H9 (cell line): ENCODE measurements at places on chromosomes 16 and 17.

DNA sequence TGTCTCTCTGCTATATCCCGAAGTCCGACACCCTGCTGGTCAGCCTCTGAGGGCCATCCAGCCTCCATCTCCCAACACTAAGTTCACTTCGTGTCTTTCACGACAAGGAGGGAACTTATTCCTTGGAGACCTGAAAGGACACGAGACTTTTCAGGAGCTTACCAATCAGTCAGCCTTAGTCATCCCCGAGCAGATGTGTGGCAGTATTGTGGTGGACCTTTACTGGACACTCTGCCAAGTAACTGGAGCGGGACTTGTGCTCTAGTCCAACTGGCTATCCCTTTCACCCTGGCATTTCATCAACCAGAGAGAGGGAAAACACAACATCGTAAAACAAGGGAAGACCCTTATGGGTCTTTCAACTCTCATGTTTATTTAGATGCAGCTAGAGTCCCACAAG lies 87.1 kb downstream of the EMP2 start:
- peaks cover 19% of the 10 kb centered on the region for H3K36me3 ChIP-seq
- H3K27me3 ChIP-seq = no peaks in the 10 kb centered on the region
- H3K27ac ChIP-seq = no peak overlapping the region
- H3K4me3 ChIP-seq = no peak overlapping the region
- no peak for DNase-seq

DNA sequence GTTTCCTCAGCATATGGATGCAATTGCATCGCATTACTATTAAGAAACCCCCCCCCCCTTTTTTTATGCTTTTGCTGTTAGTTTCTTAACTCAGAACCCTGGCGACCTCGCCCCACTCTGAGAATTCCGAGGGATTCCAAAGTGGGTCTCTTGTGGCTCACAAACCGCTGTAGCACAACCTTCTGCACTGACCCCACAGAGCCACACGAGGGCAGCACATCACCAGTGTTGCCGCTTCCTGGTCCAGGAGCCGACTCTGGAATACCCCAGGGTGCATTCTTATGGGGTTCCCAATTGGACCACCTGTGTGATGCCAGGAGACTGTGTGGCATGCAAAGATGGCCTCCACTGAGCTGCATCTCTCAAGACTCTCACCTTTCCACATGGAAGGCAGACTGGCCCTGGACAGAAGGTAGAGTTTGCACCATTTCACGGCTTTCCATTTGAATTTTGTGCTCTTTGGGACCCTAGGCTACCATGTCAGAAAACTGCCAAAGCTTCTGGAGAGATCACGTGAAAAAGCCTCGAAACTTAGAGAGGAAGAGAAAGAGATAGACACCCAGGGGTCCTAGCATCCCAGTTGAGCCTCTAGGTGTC lies 432.7 kb upstream of the ASIC2 start:
- H3K27ac ChIP-seq = no peak overlapping the region
- DNase-seq = peak; percentile 84
- peaks cover 3% of the 10 kb centered on the region; the same call in 2 of the 3 replicates for H3K36me3 ChIP-seq
- H3K4me3 ChIP-seq = no peak overlapping the region

GRCh38 chr16:13426736-13427135 lies 493.2 kb upstream of the ERCC4 start:
- H3K27ac ChIP-seq = no peak overlapping the region
- no peak for DNase-seq
- H3K4me1 ChIP-seq = no peaks in the 10 kb centered on the region
- H3K27me3 ChIP-seq = no peaks in the 10 kb centered on the region
- no peak overlapping the region for H3K4me3 ChIP-seq
- H3K36me3 ChIP-seq = peaks cover 5% of the 10 kb centered on the region; the same call in 2 of the 3 replicates

- peaks cover 6% of the 10 kb centered on the region; the same call in 2 of the 3 replicates for H3K36me3 ChIP-seq
- H3K4me3 ChIP-seq = peak overlapping the region; percentile 90
- no peaks in the 10 kb centered on the region for H3K4me1 ChIP-seq
Measured at GRCh38 chr16:28212532-28212873, 738 bp upstream of the XPO6 start.

GRCh38 chr16:19716183-19716582 lies 1.8 kb downstream of the KNOP1 start:
- H3K36me3 ChIP-seq = peaks cover 57% of the 10 kb centered on the region
- H3K27ac ChIP-seq = no peak overlapping the region
- H3K4me1 ChIP-seq = peaks cover 9% of the 10 kb centered on the region; the same call in 1 of the 2 replicates
- no peaks in the 10 kb centered on the region for H3K27me3 ChIP-seq
- peak overlapping the region; percentile 98 for H3K4me3 ChIP-seq
- no peak for DNase-seq

GRCh38 chr16:84604477-84605013 lies 13.3 kb downstream of the COTL1 start:
- H3K36me3 ChIP-seq = peaks cover 15% of the 10 kb centered on the region
- 0 out of 2 replicates have a peak, but pooled peaks cover 4% of the 10 kb centered on the region for H3K4me1 ChIP-seq
- H3K27ac ChIP-seq = no peak overlapping the region
- no peaks in the 10 kb centered on the region for H3K27me3 ChIP-seq

- no peak overlapping the region for H3K27ac ChIP-seq
- no peak overlapping the region for H3K4me3 ChIP-seq
- H3K27me3 ChIP-seq = no peaks in the 10 kb centered on the region
- peaks cover 21% of the 10 kb centered on the region; the same call in 1 of the 2 replicates for H3K4me1 ChIP-seq
- DNase-seq = no peak
- H3K36me3 ChIP-seq = peaks cover 8% of the 10 kb centered on the region
Measured at GRCh38 chr17:14318109-14318917, 17.4 kb downstream of the HS3ST3B1 start.

- H3K4me3 ChIP-seq = no peak overlapping the region
- no peak overlapping the region for H3K27ac ChIP-seq
- DNase-seq = no peak
- peaks cover 2% of the 10 kb centered on the region; the same call in 1 of the 2 replicates for H3K4me1 ChIP-seq
- H3K36me3 ChIP-seq = peaks cover 6% of the 10 kb centered on the region; the same call in 1 of the 2 replicates
Measured at GRCh38 chr17:4582101-4582501, 2.2 kb upstream of the SMTNL2 start.

DNA sequence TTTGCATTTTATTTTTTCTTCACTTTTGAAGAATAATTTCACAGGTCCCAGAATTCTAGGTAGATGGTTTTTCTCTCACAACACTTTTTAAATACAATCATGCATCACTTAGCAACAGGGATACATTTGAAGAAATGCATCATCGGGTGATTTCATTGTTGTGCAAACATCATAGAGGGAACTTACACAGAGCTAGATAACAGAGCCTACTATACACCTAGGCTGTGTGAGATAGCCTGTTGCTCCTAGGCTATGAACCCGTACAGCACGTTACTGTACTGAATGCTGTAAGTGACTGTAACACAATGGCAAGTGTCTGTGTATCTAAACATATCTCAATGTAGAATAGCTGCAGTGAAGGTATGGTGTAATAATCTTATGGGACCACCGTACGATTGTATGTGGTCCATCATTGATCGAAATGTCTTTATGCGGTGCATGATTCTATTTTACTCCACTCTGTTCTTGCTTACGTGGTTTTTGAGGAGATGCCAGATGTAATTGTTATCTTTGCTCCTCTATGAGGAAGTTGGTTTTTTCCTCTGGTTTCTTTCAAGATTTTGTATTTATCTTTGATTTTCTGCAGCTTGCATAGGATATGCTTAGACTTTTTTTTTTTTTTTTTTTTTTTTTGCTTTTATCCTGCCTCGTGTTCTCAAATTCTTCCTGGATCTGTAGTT lies 35.5 kb upstream of the TMEM92 start:
- no peak overlapping the region for H3K27ac ChIP-seq
- no peaks in the 10 kb centered on the region for H3K27me3 ChIP-seq
- no peaks in the 10 kb centered on the region for H3K4me1 ChIP-seq
- H3K36me3 ChIP-seq = no peaks in the 10 kb centered on the region

DNA sequence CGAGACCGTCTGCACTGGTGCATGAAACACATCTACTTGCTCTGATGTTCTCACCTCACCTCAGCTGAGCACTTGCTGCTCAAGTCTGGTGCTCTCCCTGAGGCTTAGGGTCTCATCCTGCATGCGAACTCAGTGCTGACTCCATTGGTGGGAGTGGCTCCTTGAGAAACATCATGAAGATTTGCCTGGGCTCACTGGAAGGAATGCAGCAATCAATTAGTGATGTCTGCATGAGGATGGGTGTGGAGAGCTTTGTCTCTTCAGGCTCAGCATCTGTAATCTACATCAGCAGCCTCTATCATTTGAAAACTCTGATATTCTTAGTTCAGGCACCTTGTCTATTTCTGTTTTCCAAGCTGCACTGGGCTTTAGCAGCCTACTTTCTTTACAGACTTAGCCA lies 204.4 kb downstream of the IRF8 start:
- H3K36me3 ChIP-seq = no peaks in the 10 kb centered on the region; the same call in 2 of the 3 replicates
- H3K4me1 ChIP-seq = no peaks in the 10 kb centered on the region
- H3K4me3 ChIP-seq = no peak overlapping the region

DNA sequence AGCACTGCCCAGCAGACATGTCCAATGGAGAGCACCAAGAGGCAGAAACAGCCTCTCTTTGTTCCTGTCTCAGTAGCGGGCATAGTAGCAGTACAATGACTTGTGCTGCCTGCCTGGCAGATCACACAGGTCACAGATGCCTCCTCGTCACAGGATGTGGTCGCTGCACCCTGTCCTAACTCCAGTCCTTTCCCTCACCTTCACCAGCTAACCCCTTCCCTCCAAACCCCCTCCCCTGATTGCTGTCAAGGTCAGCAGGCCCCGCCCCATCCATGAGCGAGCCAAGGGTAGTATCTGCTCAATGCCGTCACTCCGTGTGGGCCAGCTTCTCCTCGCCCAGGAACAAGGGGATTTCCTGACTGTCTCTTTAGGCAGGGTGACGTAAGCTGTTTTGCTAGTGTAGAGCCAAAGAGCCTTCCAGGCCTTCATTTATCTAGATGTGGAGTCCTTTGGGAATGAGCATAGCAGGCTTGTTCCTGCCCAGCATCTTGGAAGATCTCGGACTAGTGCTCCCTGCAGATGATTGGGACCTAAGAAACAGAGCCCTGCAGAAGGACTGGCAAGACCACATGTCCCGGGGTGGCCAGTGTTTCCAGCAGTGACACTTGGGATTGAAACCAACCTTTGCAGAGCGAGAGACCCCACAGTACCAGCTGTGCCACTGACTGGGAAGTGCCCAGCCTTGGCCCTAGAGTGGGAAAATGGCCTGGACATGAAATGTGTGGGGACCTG lies 75.9 kb upstream of the TNRC6C start:
- H3K4me1 ChIP-seq = no peaks in the 10 kb centered on the region
- DNase-seq = no peak
- no peak overlapping the region; the same call in 2 of the 3 replicates for H3K4me3 ChIP-seq
- no peak overlapping the region for H3K27ac ChIP-seq
- no peaks in the 10 kb centered on the region; the same call in 1 of the 2 replicates for H3K27me3 ChIP-seq

DNA sequence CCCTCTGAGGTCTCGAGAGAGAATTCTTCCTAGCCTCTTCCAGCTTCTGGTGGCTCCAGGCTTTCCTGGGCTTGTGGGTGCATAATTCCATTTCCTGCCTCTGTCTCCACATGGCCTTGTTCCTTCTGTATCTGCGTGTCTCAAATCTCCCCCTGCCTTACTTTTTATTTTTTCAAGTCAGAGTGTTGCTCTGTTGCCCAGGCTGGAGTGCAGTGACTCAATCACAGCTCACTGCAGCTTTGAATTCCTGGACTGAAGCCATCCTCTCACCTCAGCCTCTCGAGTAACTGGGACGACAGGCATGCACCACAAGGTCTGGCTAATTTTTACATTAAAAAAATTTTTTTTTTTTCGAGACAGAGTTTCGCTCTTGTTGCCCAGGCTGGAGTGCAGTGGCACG lies 120.6 kb downstream of the SHISA9 start:
- H3K27me3 ChIP-seq = no peaks in the 10 kb centered on the region
- H3K36me3 ChIP-seq = no peaks in the 10 kb centered on the region
- H3K4me3 ChIP-seq = no peak overlapping the region

DNA sequence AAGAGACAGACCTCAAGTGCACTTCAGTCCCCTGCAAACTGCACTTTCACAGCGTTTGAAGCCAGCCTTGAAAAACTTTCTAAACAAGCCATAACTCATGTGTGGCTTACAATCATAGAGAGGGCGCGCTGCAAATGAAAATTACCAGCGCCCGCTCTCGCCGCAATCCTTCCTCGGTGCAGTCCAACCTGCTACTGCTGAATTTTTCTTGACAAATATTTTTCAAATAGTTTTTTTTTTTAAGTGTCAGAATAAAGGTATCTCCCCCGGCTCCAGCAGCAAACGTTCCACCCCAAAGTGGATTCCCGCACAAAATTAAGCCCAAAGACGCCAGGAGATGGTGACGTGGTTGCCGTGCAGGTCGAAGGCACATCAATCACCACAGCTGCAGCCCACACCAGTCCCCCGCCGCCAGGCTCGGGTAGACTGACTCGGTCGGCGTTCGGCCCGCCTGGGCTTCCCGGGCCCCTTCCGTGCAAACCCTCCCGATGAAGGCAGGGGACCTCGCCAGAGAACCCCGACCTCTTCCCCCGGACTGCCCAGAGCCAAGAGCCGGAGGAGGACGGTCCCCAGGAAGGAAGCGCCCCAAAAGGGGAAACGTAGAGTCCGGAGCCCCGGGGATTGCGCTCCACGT lies 630 bp downstream of the GRB2 start:
- H3K4me1 ChIP-seq = no peaks in the 10 kb centered on the region
- H3K36me3 ChIP-seq = peaks cover 4% of the 10 kb centered on the region; the same call in 1 of the 2 replicates
- H3K4me3 ChIP-seq = peak overlapping the region; percentile 88
- H3K27me3 ChIP-seq = no peaks in the 10 kb centered on the region

- no peaks in the 10 kb centered on the region; the same call in 2 of the 3 replicates for H3K36me3 ChIP-seq
- peak overlapping the region; percentile 53; the same call in 1 of the 3 replicates for H3K4me3 ChIP-seq
- H3K4me1 ChIP-seq = peaks cover 9% of the 10 kb centered on the region; the same call in 1 of the 2 replicates
- H3K27ac ChIP-seq = no peak overlapping the region
Measured at GRCh38 chr17:40499551-40500189, 1.8 kb downstream of the TNS4 start.

GRCh38 chr17:61175298-61176142 lies 224.1 kb upstream of the TBX2 start:
- H3K36me3 ChIP-seq = no peaks in the 10 kb centered on the region
- no peaks in the 10 kb centered on the region for H3K27me3 ChIP-seq
- DNase-seq = no peak
- no peak overlapping the region for H3K4me3 ChIP-seq
- H3K4me1 ChIP-seq = no peaks in the 10 kb centered on the region

DNA sequence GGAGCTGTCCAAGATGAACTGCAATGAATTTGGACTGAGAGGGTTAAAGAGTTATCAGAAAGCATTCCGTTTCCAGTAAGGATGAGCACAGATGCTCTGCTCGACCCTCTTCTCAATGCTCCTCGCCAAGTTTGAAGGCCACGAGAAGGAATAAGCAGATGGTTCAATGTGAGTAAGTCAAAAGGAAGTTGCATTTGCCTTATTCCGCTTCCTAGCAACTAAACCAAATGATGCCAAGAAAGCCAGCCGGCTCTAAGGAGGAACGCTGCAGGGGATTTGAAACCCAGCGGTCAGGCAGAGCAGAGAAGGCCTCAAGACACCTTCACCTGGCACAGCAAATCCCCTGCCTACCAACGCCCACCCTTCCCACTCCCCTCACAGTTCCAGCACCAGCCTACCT lies 52.1 kb upstream of the CNEP1R1 start:
- H3K4me1 ChIP-seq = no peaks in the 10 kb centered on the region
- no peak overlapping the region for H3K4me3 ChIP-seq
- H3K27me3 ChIP-seq = no peaks in the 10 kb centered on the region
- H3K27ac ChIP-seq = no peak overlapping the region
- no peaks in the 10 kb centered on the region for H3K36me3 ChIP-seq

- H3K36me3 ChIP-seq = no peaks in the 10 kb centered on the region; the same call in 1 of the 3 replicates
- peak; percentile 57 for DNase-seq
- H3K27me3 ChIP-seq = no peaks in the 10 kb centered on the region
- H3K27ac ChIP-seq = no peak overlapping the region
- peaks cover 11% of the 10 kb centered on the region; the same call in 1 of the 2 replicates for H3K4me1 ChIP-seq
Measured at GRCh38 chr16:19291475-19291874, 5.9 kb downstream of the CLEC19A start.
